Right ventricle myocardium superior (tissue), 1 donor: ENCODE measurements at places on chromosomes 6 and 20.
A peak's percentile ranks its signal among the peaks of the same experiment; 100 is the strongest.

GRCh38 chr6:68973066-68973465 is 338.0 kb downstream of the ADGRB3 start:
- no peak for DNase-seq

DNA sequence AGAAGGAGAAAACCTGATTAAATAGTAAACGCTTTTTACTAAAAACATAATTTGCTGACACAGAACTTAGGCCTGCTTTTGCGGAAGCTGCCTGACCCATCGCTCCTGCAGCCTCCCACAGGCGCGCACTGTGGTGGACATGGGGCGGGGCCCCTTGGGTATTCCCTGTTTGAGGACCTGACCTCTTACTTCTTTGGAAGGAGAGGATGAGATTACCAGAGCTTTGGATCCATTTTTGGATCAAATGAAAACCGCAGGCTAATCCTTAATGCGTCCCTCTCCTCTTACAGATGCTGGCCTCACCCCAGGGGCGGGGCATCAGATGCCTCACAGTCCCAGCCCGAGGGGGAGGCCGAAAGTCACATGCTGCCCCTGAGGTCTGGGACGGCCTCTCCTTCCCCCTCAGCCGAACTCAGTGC is 151.0 kb downstream of the SCML4 start:
- peak; percentile 58 for DNase-seq

DNA sequence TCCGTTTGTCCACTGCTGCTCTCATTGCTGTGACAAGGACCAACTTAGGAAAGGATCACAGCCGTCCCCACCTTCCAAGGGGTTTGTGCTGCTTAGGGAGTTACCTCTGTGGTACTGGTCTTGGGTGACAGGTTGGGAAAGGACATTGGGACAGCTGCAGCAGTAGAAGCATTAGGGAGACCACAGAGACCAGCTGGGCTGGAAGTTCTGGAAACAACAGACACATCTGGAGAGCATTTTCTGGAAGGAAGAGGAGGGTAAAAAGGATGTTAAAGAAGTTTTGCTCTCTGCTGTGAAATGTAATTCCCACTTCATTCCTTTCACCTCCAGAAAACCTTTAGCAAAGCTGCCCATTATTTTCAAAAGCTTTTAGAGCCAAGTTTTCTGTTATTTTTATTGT is 304.2 kb downstream of the LRFN2 start:
- no peak for DNase-seq

DNA sequence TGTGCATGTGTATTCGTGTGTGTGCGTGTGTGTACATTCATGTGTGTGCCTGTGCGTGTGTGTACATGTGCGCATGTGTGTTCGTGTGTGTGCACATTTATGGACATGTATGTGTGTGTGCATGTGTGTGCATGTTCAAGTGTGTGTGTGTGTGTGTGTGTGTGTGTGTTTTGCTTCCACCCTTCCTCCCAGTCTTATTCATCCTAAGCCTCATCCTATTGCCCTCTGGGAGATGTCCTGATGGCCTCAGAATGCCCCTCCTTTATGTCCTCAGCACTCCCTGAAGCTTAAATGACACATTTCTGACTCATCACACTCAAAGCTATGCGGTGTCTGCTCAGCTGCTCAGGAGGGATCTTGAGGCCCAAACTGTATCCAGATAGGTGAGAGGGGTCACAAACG is 76.6 kb upstream of the CCDC167 start:
- no peak for DNase-seq

DNA sequence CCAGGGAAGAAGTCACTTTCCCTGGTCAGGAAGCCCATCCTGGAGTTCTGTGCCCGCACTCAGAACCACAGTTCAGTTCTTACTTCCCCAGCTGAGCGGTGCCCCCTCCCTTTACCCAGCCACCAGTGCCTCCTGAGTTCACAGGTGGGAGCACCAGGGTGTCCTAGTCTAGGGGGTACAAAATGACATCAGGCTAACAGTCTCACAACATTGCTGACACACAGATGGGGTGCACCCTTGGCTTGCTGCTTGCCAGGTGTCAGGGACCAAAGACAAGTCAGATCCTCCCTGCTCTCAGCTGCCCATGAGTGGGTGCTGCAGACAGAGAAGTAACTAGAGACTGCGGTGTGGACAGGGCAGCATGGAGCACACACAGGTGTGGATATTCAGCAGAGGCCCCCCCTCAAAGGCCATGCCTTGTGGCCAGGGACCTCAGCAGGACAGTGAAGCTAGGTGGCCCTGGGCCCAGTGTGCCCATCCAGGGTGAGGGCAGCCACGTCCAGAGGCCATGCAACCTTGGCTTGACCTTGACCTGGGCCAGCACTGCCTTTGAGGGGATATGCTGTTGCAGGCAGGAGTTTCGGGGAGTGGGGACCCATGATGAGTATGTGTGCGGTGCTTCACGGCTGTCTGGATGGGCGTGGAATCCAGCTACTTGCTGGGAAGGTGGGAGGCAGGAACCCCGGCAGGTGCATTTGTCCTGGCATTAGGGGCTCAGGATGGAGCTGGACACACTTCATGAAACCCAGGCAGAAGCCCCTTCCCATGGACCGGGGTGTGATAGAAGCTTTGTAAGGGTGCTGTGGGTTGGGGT is 110.4 kb upstream of the FRMD1 start:
- DNase-seq, result no peak

GRCh38 chr6:160085713-160086505 is 35.7 kb upstream of the SLC22A1 start:
- DNase-seq, result no peak

- no peak for DNase-seq
These were observed 635 bp downstream of the FLOT1 start for GRCh38 chr6:30741789-30742315.

- no peak for DNase-seq
These were observed 168.4 kb upstream of the CDYL start for GRCh38 chr6:4607793-4608192.

DNA sequence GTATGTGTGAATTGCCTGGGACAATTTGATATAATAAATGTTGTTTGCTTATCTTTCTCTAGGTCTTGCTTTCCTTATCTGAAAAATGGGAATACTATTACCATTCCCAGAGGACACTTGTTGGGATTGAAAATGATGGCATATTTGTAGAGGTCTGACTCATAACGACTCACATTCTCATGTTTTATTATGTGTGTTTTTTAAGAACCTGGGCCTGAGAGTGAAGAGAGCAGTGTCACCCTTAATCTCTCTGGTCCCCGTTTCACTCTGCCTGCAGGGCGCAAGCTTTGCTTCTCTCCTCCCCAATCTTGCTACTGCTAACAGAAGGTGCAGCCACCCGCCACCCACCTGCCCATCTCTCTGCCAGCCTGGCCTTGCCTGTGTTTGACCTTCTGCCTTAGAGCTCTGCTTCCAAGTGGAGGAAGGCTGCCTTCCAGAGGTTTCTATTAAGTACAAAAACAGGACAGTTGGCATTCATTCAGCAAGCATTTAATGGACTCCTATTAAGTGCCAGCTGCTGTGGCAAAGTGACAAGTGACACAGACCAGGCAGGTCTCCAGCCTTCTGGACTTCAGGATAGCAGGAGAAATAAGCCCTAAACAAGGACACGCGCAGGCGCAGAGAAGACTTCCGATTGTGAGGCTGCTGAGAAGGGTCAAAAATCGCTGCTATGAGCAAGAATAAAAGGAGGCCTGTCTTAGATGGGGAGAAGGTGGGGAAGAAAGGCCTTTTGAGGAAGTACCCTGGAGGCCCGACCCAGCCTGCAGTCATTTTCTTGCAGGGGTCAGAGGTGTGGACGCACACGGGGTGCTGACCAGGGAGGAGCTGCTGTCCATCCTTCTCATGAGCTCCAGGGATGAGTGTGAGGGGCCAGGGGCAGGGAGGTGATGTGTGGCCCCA is 112.5 kb downstream of the JPH2 start:
- peak; percentile 85 for DNase-seq

- DNase-seq, result no peak
These were observed 112.3 kb upstream of the ESR1 start for GRCh38 chr6:151695156-151695555.

GRCh38 chr20:17660667-17661066 is 21.4 kb downstream of the RRBP1 start:
- no peak for DNase-seq

DNA sequence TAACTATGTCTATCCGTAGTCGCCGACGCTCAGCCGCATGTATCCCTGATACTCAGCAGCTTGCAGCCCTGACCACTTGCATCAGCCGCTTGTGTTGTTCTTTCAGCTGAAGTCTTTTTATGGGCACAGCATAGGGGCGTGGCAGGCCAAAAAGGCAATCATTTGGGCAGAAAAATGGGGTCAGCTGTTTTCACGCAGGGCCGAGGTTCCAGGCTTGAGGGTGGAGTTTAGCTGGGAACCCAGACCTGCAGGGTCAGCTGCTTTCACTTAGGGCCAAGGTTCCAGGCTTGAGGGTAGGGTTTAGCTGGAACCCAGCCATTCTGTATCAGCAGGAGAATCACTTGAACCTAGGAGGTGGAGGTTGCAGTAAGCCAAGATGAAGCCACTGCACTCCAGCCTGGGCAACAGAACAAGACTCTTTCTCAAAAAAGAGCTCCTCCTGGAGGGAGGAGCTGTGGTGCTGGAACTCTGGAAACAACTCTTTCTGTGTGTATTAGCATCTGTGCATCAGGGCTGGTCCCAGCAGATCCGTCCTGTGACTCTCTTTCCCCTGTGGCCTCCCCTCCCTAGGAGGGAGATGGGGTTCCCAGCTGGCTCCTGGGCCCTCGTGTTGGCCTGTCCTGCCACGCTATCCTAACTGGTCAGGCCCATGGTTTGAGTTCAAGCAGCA is 56.9 kb upstream of the PRND start:
- DNase-seq, result no peak

DNA sequence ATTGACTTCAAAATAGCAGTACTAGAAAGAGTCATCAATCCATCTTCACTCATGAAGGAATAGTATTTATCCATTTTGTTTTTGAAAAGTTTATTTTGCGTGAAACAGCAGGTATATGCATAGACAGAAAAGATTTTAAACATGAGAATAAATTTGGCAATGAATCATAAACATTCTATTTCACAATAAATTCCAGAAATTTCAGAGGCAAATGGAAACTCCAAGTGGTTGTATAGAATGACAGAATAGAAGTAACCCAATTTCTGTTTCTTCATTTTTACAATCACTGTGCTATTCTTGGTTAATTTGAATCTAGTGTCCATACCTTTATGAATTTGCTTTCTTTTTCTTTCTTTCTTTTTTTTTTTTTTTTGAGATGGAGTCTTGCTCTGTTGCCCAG is 173.0 kb upstream of the ECI2 start:
- DNase-seq, result no peak

GRCh38 chr6:48315051-48315719 is 204.2 kb upstream of the PTCHD4 start:
- no peak for DNase-seq

DNA sequence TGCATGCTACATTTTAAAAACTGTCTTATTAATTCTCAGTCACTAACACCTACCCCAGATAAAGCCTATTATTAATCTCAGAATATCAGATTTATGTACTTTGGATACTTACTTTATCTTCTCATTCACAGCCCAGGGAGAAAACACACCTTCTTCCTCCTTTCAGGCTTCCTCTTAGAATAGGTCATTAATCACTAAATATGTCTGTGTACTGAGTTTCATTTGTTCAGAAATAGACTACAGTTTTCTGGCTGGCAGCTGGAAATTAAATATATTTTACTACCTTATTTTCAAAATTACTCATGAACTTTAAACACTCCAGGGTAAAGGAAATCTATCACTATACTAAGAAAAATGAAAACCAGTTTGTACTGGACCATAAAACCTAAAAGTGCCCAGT is 147.7 kb upstream of the DST start:
- no peak for DNase-seq
